Kidney glomerular epithelial cell (primary cell): ENCODE measurements at places on chromosomes 5 and 9.

DNA sequence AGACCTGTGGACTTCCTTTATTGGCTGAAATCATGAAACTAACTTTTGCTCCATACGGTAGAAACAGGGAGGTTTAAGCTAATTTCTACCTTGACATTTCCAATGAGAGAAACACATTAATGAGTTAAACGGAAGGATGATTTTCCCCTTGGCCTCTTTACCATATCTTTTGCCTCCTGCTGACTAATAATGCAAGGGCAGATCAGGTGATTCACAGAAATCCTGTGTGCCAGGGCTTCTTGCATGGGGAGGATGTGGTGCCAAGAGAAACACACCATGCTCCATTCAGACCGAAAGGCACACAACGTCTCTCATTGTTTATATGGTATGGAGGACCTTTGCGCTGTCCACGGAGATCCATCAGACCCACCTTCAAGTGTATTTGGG, 17.4 kb upstream of the PRLR start:
- peak; percentile 70 for DNase-seq

- no peak for DNase-seq
Measured at GRCh38 chr5:168962306-168962705, 338.6 kb downstream of the SLIT3 start.

DNA sequence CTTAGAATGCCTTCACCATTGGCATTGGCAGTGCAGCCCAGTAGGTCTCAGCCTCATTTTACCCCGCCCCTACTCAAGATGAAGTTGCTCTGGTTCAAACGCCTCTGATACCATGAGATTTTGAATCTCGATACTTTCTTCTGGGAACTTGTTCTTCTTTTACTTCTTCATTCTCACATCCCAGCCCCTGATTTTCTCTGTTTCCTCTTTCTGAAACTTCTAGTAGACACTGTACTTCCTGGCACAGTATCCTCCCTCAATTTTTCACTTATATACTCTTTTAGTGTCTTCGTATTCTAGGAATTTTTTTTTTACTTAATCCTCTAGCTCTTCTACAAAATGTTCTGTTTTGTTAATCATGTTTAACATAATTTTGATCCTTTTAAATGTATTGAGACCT, 13.1 kb upstream of the ZNF79 start:
- no peak for DNase-seq

DNA sequence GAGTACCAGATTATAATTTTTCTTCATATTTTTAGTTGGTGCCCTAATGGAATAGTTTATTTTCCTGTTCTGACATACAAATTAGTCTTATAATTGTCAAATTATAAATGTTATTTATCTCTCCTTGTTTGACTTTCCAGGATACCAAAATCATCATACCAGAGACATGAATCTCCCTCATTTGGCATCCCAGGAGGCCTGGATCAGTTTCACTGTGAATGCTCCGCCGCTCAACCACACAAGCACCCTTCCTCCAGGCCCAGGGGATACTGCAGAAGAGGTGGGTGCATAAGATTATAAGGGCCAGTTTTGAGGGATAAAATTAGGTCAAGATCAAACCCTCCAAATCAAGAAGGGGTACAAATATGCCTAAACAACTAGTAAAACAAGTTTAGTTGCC, 1229.3 kb downstream of the CDH12 start:
- DNase-seq = peak; percentile 40
